Large intestine (tissue), 12 donors: ENCODE measurements at places on chromosomes 7 and 10. TPM values are rescaled to one million over a fixed set of nuclear protein-coding genes. Genes with fewer than 3 reads are reported as not detected.

GRCh38 chr10:88459530-88459929, 123.6 kb downstream of the RNLS start:
- H3K4me1 ChIP-seq, result no peaks in the 10 kb centered on the region
- H3K27me3 ChIP-seq, result no peaks in the 10 kb centered on the region
- no peak for DNase-seq
- H3K4me3 ChIP-seq, result no peak overlapping the region
- H3K36me3 ChIP-seq, result no peaks in the 10 kb centered on the region
- H3K27ac ChIP-seq, result no peak overlapping the region

DNA sequence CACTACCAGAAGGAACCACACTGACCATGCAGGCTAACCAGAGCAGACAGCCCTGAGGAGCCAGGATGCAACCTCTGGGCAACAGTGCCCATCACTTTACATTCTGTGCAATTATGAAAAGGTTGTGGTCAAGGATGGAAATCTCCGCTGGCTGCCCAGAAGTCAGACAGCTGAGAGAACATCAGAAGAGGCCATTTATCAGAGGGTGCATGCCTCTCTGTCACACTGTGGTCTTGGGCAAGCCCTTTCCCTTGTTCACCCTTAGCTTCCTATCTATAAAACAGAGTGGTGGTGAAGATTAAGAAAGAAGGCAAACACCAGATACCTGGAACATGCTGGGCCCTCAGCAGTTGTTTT, 120.7 kb upstream of the GDF10 start:
- H3K4me1 ChIP-seq, result no peaks in the 10 kb centered on the region
- DNase-seq, result no peak
- H3K27ac ChIP-seq, result no peak overlapping the region
- H3K27me3 ChIP-seq, result no peaks in the 10 kb centered on the region
- H3K36me3 ChIP-seq, result no peaks in the 10 kb centered on the region
- H3K4me3 ChIP-seq, result no peak overlapping the region

- no peaks in the 10 kb centered on the region for H3K36me3 ChIP-seq
- no peak overlapping the region for H3K27ac ChIP-seq
- no peaks in the 10 kb centered on the region for H3K4me1 ChIP-seq
- H3K4me3 ChIP-seq, result no peak overlapping the region
- DNase-seq, result no peak
- H3K27me3 ChIP-seq, result no peaks in the 10 kb centered on the region
Measured at GRCh38 chr10:130787243-130787642, 524.3 kb downstream of the TCERG1L start.

GRCh38 chr7:124647630-124648306, 117.8 kb downstream of the GPR37 start:
- H3K36me3 ChIP-seq, result no peaks in the 10 kb centered on the region
- no peak for DNase-seq
- H3K27ac ChIP-seq, result no peak overlapping the region
- H3K4me1 ChIP-seq, result no peaks in the 10 kb centered on the region

Gene PPP1R17
- polyA plus RNA-seq, result not detected
